DMS153 (cell line): ENCODE measurements at places on chromosomes 6 and 20.

DNA sequence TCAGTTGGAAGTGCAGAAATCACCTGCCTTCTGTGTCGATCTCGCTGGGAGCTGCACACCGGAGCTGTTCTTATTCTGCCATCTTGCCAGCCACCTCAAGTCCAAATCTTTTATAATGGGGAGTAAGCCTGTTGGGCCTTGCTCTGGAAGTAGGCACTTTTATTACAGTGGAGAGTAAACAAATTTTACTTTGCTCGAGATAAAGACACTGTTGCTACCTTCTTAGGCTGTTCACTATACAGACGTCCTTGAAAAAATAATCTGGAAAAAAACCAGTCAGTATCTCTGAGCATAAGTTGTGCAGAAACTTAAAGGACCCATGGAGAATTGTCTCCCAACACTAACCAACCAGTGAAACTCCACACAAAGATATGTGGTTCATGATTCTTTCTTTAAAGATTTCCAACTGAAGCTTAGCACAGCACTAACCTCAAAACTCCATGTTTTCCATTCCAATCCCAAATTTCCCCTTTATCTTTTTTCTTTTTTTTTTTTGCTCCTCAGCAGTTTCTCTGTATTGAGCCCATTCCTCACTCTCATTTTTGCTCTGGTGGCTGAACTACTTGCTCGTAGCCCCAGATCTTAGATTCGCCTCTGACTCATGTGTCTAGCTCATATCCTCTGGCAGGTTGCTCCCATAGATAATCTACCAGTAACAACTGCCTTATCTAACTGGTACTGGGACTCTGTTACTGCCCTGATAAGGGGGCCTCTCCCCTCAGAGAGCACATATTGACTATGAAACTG is 34.3 kb upstream of the COL9A1 start:
- DNase-seq = no peak

GRCh38 chr20:57180954-57181353 is 85.5 kb downstream of the BMP7 start:
- DNase-seq = no peak

DNA sequence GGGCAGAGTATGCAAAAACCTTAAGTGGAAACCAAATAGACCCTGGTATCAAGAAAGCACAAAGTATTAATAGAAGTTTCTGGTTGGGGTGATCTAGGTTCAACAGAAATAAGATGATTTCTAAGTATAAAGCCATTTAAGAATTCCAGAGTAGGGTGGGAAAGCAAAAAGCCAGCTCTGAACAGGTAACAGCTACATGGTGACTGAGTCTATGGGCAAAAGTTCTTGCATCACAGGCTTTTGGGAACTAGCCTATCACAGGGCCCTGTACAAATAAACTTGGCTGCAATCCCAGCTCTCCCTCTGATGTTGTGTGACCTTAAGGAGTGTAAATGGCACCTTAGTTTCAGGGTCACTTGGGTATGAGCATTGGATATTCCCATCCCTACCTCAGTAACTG is 5.5 kb downstream of the TCF19 start:
- no peak for DNase-seq

GRCh38 chr6:21556968-21557721 is 36.4 kb upstream of the SOX4 start:
- DNase-seq = peak; percentile 51

- DNase-seq = no peak
Observed at GRCh38 chr6:25637211-25637610, 14.8 kb upstream of the SCGN start.

GRCh38 chr6:154298297-154298696 is 58.3 kb downstream of the IPCEF1 start:
- no peak for DNase-seq

DNA sequence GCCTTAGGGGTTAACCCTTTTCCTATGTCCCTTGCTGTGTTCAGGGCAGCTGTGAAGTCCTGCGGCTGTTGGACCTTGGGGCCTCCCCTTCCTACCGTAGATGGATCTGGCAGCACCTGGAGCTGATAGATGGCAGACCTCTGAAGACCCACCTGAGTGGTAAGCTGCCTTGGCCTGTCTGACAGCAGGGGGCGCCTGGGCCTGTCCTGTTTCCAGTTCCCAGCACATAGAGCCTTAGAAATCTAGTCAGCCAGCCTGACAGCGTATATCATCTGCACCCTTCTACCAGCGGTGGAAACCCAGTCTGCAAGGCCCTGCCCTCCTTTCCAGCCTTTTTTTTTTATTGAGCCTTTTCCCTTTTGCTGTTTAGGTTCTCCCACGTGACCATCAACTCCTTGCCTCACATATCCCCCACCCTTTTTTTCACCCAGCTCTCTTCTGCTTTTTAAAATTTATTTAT is 26.6 kb downstream of the CNBD2 start:
- DNase-seq = peak; percentile 75

DNA sequence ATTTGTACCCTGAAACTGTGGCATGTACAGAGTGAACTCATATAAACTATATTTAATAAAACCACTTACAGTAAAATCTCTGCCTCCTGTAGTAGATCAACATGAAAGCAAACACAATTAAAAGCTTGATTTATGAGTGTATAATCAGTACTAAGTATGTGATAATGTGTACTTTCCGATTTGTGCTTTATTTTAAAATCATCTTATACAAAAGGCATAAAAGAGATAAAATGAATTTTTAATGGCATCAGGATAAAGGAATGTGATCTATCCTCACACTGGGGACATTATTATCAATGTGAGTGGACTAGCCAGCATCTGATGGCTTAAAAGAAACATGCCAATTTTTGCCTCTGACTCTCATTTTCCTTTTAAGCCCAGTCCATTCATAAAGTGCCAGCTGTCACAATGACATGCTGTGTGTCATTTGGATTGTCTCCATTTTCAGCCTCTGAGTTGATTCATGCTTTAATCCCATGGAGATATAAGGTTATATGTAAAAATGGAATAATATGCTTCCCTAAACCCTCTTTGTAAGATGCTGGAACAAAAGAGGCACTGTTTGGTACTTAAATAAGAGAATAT is 831.6 kb upstream of the EYS start:
- no peak for DNase-seq

DNA sequence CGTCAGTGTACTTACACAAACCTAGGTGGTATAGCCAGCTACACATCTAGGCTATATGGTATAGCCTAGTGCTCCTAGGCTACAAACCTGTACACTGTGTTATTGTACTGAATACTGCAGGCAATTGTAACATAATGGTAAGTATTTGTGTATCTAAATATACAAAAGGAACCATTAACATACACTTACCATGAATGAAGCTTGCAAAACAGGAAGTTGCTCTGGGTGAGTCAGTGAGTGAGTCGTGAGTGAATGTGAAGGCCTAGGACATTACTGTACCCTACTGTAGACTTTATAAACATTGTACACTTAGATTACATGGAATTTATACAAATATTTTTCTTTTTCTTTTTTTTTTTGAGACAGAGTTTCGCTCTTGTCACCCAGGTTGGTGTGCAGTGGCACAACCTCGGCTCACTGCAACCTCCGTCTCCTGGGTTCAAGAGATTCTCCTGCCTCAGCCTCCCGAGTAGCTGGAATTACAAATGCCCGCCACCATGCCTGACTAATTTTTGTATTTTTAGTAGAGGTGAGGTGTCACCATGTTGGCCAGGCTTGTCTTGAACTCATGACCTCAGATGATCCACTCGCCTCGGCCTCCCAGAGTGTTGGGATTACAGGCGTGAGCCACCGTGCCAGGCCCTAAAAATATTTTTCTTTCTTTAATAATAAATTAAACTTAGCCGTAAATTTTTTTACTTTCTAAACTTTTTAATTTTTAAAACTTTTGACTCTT is 15.4 kb upstream of the KIAA1755 start:
- peak; percentile 49 for DNase-seq

GRCh38 chr20:18989736-18990474 is 176.3 kb downstream of the SCP2D1 start:
- no peak for DNase-seq

- DNase-seq = no peak
Observed at GRCh38 chr20:14687313-14687712, 349.9 kb upstream of the FLRT3 start.

- DNase-seq = no peak
Observed at GRCh38 chr20:42484335-42484734, 705.4 kb downstream of the PTPRT start.

DNA sequence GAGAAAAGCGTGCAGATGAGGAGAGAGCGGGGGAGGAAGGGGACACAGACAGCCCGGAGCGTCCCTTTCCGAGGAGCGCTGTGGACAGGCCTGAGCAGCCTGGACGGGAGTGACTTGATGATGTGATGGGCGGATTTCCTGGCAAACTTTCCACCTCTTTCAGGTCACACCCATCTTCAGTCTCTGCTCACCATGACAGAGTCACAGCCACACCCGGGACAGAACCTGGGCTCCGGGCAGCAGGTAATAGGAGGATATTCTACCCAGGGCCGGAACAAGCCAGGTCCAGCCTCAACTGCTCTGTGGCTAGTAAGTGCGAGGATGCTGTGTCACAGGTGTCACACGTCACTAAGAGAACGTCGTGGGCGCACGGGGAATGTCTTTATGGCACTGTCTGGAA is 84.3 kb downstream of the THBS2 start:
- no peak for DNase-seq

- no peak for DNase-seq
Observed at GRCh38 chr6:138560130-138560860, 61.0 kb upstream of the NHSL1 start.

- DNase-seq = no peak
Observed at GRCh38 chr6:144008846-144009245, 787 bp upstream of the PLAGL1 start.
